ENCODE measurements at places on chromosomes 5 and 9.

DNA sequence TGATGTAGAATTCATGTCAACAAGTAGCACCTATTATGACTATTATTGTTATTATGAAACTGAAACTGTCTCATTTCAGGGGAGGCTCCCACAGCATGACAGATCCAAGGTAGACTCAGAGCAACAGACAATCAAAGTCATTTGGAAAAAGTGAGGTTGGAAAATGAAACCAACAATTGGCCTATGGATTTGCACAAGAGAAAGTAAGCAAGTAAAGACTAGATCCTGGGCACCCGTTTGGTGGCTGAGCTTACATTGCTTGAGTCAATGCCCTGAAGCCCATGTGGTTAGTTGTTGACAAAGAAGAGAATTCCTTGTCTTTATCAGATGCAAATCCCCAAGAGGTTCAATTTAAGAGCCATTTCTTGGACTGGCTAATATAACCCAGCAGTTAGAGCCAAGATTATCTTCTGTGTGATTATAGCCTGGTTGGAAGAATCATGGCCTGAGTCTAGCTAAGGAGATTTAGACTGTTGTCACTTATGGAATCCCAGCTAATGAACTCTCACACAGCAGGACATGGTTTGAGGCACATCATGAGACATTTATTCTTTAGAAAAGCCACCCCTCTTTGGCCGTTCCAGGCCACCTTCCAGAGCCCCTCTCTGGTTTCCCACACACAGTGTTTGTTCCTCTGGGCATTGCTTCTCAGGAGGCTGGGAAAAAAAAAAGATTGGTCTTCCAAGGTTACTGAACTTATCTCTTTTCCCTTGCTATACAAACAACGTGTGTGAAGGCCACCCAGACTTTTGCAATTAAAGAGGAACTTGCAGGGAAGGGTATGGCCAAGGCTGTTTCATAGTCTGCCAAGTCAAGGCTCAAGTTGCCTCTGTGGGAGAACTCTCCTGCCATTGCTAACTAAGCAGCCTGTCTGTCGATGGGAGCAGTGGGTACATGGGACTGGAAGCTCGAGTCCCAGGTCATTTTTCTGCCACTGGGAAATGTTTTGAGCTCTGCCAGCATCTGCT, 399.5 kb downstream of the ENC1 start:
- peak; percentile 14 for DNase-seq

DNA sequence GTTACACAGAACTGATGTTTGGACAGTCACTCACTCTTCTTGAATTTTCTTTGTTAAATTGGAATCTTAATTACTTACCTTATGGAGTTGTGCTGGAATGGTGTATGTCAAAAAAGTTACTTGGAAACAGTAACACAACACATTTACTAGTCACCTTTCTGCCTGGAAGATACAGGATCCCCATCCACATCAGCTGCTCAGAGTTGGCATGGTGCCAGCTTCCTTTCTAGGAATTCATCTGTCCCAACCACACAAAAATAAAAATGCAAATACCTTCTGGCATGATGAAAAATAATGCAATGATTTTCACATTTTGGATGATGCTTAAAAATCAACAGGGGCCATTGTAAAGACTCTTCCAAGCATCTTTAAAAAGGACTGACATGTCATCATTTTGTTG, 341.5 kb downstream of the TMEM38B start:
- no peak for DNase-seq

- DNase-seq = no peak
Observed at GRCh38 chr5:154103233-154103632, 64.5 kb downstream of the MFAP3 start.

- no peak for DNase-seq
Observed at GRCh38 chr5:139004374-139005307, 129.5 kb upstream of the LRRTM2 start.

GRCh38 chr5:124908581-124909451, 162.4 kb upstream of the ZNF608 start:
- DNase-seq = no peak

Data from AG20443 (cell line).